ENCODE measurements at places on chromosomes 3 and 15. TPM values are rescaled to one million over a fixed set of nuclear protein-coding genes. Genes with fewer than 3 reads are reported as not detected.

GRCh38 chr15:67997996-67998395 is 56.1 kb upstream of the PIAS1 start:
- DNase-seq = no peak

- DNase-seq = no peak
These were observed 40.6 kb downstream of the SLC9C1 start for GRCh38 chr3:112253301-112253971.

DNA sequence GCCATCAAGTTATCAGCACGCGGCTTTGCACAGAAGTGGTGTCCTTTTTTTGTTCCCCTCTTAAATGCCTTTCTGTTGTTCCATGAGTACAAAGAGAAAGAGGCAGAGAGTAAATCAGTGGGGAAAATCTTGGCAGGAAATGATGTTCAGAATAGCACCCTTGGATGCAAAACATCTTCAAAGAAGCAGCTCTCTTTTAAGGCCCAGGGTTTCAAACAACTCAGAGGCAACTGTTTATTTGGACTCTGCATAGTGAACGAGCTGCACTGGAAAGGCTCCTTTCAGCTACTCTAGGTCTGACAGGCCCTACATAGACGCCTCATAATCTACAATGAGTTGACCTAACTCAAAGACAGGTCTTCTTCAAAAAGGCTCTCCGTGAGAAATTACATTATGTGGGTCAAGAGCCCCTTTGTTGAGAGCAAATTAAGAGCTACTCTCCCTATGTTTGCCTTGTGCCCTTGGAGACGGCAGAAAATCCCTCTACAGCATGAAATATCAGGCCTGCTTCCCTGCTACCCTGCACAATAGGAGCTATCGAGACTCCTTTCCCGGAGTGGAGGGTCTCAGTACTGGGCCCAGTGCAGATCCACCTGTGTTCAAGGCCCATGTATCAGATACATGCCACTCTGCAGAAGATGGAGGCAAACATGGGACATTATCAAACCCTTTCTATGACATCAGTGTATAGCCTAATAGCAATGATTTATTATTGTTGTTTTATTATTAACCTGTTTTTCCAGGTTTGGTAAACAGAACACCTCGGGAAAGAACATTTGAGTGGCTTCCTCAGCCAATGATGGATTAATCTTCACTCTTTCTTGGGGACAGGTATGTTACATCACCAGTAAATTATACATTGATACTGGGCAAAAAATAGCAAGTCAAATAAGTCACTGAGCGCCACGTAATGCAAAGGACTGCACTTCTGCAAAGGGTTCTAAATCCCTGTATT is 53.1 kb downstream of the HEG1 start:
- no peak for DNase-seq

NOX5 gene
- under 0.01 TPM for total RNA-seq

GRCh38 chr15:72840114-72840513 is 56.6 kb upstream of the ADPGK start:
- no peak for DNase-seq

DNA sequence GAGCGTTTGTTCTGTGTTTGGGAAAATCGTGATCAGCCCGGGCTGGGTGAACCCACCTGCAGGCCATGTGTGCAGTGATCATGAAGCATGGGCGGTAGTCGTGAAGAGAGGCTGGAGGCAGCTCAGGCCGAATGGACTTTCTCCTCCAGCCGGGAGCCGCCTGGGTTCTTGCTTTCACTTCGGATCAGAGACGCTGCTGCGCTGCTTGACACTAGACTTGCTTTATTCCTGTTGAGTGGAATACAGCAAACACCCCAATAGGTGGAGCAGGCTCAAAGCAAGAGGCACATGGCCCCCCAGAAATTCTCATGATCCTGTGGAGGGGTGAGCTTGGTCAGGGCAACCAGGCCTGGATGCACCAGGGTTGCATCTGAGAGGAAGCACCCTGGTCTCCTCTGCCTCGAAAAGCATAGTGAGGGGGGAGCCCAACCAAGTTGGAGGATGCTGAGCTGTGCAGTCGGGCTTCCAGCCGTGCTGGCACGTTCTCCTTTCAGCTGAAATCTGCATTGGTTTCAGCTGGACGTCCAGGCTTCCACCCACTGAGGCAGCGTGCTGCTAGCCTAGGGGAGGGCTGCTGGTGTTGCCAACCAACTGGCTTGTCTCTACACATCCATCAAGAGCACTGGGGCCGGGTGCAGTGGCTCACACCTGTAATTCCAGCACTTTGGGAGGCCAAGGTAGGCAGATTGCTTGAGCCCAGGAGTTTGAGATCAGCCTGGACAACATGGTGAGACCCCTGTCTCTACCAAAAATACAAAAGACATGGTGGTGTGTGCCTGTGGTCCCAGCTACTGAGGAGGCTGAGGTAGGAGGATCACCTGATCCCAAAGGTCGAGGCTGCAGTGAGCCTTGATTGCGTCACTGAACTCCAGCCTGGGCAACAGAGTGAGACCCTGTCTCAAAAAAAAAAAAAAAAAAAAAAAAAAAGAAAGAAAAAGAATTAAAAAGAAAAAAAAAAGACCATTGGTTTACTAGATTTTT is 2.8 kb upstream of the NRROS start:
- no peak for DNase-seq

KCNMB2 gene
- 0.33 TPM for total RNA-seq

- DNase-seq = peak; percentile 88
These were observed 60.5 kb upstream of the KLF13 start for GRCh38 chr15:31265871-31266711.

- DNase-seq = no peak
These were observed 178.3 kb upstream of the PLSCR5 start for GRCh38 chr3:146783446-146783845.

SKOR1 gene
- total RNA-seq = 0.17 TPM

DNA sequence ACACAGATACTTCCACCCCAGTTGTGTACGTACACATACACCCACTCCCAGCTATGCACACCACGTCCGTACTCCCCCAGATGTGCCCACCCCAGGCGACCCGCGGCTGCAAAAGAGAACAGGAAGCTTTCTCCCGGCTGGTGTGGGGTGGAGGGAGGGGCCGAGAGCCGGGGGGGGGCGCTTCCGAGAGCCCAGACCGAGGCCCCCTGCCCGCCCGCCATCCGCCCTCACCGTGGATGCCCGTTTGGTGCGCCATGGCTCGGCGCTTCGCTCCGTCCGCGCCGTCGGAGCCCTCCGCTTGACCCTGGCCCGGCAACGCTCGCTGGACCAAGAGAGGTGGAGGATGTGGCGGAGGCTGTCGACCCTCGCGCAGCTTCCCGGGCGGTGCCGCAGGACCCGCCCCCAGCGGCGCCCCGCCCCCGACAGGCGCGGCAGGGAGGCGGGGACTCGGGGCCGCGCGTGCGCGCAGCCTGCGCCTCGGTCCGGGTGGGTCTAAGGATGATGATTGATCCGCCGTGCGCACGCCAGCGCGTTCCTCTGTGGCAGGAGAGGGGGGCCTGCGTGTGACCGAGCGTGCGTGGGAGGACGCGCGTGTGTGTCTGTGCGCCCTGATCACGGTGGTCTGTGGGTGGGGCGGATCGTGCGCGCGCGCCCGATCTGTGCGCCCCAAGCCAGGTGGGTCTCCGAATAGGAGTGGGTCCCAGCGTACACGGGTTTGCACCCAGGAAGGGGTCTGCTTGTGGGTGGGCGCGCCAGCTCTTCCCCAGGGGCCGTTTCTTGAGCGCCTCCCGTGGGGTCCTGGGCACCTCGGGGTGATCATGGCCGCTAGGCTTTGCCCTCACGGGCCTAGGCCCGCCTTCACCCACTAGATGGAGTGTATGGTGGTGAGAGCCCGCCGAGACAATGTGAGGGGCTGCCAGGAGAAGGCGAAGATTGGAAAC is at the start of gene TWF2:
Gene TWF2 (minus strand): TSS at position 398 of the 941 bp plus-strand sequence. CDS start 142 bp downstream, at position 256.
- DNase-seq = peak; percentile 81

ETV5 gene
- 14.9 TPM for total RNA-seq

DNA sequence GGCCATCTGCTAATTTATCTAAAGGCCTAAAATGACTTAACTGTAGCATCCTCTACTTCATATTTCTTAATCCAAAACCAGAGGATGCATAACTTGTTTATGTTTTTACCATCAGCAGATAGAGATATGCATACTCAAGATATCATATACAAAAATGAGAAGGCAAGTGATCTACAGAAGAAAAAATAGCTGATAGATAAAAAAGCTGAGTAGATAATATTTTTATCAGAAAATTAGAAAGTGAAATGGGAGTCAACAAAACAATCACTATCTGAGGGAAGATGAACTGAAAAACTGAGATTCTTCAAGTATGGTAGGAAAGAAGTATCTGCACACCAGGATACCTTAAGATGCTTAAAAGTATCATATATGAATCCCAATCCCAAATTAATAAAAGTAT is 25.4 kb downstream of the DYNC1LI1 start:
- no peak for DNase-seq

- DNase-seq = no peak
These were observed 73.0 kb downstream of the MYO9A start for GRCh38 chr15:72044956-72045355.

BCHE gene
- 33.9 TPM for total RNA-seq

NME9 gene
- 0.08 TPM for total RNA-seq

DNA sequence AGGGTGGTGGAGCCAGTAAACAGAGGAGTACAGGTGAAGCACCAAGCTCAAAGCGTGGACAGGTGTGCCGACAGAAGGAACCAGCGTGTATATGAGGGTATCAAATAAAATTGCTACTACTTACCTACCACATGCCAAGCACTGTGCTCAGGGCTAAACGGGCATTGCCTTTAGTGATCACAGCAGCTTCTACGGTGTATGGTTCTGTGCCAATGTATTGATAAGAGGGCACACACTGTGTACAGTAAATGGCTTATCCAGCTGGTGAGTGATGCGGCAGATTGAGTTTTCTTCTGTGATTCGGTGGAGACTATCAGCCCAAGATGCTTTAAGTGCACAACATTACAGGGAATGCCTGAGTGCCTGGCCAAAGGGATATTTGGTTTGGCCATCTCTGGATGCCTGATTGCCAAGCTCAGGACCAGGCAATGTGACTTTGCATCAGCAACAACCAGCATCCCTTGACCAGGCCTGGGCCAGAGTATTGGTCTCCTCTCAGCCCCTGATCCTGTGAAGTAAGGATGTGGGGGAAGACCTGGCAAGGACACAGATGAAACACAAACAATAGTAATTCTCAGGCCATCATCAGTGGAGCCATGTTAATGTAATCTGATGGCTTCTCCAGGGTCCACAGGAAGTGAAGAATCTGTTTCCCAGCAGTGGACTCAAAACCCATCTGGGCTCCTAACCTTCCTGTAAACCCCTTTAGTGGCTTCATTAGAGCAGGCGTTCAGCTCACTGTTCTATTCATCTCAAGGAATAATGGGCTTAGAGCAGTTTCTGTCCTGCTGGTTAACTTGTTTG is 14.1 kb downstream of the STARD5 start:
- no peak for DNase-seq

FGF7 gene
- total RNA-seq = not detected

DNA sequence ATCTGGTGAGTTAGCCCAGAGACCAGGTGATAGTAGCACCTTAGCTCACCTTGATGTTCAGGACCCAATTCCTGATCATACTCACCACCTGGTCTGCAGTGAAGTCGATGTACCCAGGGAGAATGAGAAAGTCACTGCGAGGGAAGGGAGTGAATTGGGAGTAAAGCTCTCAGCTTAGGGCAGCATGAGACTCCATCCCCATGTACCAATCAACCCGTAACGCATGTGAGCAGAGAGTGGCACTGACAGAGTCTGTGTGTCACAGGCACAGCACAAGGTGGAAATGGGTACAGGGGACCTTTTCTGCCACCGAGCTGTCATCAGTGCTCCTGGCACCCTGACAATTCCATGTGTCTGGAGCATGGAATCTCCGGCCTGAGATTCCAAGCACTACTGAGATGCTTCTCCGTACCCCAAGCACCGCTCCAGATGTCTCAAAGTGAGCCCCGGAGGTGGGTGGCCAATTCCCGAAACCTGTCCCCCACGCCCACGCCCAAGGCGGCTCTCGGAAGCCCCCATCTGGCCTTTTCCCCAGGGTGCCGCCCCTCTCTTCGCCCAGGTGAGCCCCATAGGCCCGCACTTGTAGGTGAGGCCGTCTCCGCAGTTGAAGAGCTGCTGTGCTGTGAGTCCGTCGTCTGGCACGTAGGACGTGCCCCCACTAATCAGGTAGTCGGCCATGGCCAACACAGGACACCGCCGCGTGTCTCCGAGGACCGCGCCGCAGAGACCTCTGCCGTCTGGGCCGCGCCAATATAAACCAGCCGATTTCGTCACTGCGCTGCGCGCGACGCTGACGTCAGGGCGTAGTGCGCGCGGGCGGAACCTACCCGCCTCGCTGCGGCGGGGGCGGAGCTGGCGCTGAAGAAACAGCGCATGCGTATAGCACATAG is at the start of gene IMPDH2:
Gene IMPDH2 (minus strand): TSS at position 726 of the 890 bp plus-strand sequence. CDS start 48 bp downstream, at position 678.
- DNase-seq = peak; percentile 95

COL8A1 gene
- total RNA-seq = 0.14 TPM

DNA sequence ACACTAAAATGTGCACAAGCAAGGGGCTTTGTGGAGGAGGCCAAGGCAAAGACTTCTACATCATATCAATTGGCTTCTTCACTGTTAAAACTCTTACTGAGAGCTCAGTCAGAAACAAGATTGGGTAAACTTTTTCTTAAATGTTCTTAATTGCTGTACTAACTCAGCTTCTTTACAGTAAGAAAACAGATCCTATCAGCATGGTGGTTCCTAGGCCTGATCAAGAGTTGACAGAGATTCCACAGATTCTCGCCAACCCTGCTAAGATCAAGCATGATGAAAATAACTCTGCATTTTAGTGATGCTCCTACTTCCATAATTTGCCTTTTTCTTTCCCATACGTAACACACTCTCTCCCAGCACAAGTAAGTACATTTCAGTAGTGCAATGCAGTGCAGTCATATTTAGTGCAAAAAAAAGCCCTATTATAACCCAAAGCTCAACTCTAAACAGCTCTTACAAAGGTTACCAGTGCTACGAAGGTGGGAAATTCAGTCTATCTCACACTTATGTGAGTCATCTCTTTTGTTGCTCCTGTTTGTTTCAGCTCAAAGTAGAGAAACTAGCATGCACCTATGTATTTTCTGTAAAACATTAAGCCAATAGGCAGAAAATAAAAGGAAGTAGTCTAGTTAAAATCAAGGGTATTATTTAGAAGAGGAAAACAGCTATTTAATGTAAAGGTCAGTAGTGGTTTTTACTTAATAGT is 29.9 kb downstream of the TIGIT start:
- no peak for DNase-seq

TMC3 gene
- total RNA-seq = not detected

STRA6 gene
- not detected for total RNA-seq

GRCh38 chr3:139394116-139394515 is 4.7 kb upstream of the COPB2 start:
- no peak for DNase-seq

HEXA gene
- 38.1 TPM for total RNA-seq

DNA sequence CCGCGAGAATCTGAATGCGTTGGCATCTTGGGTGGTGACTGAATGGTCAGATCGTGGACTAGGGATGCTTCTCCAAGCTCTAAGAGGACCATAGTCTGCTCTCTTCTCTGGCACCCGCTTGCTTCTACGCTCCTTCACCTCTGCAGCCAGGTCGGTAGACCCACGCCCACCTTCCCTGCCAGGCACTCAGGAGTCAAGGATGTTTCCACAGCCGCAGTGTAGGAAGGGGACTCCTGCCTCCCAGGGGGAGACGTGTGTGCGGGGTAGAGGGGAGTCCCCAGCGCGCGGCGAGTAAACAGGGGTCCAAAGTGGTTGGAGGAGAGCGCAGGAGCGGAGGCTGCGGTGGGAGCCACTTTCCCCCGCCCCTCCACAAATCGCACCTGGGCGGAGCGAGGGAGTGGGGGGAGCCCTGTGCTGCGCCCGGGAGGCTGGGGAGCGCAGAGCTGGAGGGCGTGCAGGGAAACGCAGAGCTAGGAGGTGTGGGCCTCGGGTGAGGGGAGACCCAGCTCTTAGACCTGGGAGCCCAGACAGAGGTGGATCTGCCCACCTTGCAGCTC is 1.7 kb downstream of the LRRC3B start:
- DNase-seq = no peak

- DNase-seq = no peak
These were observed 8.6 kb downstream of the OXSR1 start for GRCh38 chr3:38173834-38174418.

GRCh38 chr15:95646484-95647273 is 683.8 kb upstream of the NR2F2 start:
- no peak for DNase-seq

All from liver (tissue), 10 donors.